Dorsolateral prefrontal cortex (tissue), 122 donors: ENCODE measurements at places on chromosomes 16 and 17.

DNA sequence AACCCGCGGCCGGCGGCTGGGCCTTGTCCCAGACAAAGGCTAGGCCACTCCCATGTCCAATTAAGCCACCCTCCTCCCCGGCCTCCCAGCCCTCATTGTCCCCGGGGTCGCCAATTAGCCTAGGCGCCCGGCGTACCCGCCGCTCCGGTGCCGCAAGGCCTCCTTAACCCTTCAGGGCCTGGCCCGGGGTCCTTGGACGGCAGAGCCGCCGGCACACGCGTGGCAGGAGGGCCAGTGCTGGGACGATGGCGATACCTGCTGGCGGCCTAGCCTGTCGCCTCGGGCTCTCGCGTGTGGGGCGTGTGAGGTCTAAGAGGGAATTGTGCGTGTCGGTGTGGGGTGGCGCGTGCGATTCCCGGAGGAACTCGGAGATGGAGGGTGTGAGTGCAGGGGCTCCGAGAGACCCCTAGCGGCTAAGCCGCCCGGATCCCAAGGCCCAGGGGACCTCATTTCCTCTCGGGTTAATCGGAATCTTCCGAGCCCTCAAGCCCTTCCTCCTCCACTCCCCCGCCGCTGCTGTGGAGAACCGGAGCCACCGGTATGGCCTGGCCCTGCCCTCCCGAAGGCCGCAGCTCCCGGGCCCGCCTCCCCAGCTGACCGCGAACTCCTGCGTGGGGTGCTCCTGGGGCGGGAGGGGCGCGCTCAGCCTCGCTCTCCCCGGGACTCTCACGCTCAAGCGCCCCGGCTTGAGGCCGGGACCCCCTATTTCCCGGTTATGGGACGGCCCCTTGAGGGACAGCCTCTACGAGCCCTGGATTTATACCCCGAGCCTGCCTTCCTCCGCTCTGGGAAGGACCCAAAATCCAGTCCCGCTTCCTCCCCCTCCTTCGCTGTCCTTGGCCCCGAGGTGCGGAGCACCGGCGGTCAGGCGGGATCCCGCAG lies 11.9 kb downstream of the TBX2 start:
- DNase-seq: peak; percentile 45

GRCh38 chr16:77669057-77669456 lies 53.3 kb upstream of the NUDT7 start:
- DNase-seq: no peak

GRCh38 chr16:53511084-53511402 lies 8.0 kb upstream of the AKTIP start:
- no peak for DNase-seq

DNA sequence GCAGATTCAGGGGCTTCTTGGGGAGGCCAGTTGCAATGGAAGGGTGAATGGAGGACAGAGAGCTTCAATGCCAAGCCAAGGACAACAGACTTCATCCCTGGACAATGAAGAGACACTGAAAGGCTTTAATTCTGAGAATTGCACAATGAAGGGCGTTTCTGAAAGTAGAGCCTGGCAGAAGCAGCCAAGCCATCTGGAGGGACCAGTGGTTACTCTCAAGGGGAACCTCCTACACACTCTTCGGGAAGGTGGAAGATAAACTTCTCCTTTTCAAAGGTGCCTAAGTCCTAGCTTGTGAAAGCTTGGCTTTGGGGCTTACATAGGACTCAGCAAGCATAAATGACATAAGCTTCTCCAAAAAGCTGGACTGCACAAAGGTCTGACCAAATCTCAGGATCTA lies 6.2 kb upstream of the CES1 start:
- DNase-seq: no peak

DNA sequence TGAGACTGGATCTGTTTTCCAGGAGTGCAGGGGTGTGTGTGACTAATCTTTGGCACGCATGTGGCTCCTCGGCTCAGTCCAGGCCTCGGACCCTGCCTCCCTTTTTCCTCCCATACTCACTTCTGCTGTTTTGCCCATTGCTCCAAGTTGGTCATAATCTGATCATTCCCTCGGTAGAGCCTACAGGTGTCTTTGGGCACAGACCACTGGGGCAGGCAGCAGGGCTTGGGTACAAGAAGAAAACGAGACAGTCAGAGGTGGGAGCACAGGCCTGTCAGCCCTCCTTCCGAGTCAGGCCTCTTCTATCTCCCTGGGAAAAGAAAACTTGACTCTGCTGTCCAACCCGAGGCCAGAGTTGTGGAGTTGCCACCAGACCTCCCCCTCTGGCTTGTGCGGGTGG lies 29.8 kb downstream of the DHX38 start:
- DNase-seq: no peak

DNA sequence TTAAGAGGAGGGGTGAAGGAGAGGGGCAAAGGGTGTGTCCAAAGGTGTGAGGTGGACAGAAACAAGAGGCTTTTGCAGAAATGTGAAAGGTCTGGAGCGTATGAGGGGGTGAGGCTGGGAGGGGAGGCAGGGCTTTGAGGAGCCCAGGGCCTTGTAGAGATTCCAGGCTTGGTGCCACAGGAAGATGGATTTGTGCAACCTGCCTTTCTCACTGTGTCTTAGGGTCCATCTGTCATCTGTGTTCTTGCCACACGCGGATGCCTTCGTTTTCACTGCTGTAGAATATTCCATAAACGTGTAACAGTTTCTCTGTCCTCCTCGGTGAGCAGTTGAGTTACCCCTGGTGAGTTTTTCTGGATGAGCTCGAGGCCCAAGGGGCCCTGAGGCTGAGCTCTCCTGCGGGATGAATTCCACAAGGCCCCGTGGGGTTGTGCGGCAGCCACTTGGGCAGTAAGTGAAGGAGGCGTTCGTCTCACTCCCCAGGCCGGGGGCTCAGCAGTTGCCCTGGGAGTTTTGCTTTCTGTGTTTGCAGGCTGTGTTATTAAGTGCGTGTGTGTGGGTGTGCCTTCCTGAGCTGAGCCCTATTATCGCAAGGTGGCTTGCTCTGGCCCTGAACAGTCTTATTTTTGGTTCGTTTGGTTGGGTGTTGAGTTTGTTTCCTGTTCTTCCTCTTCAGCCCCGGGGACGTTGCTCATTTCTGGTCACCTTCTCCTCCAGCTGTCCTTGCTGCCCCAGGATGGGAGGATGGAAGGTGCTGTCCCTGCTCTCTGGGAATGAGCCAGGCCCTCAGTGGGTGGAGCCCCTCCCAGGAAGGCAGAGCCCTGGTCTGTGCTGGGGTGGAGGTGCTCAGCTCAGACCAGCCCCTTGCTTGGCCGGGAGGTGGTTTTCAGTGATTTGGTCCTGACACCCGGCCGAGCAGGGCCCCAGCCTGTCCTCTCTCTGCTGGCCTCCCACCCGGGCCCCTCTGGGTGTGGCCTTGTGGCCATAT lies 28.4 kb downstream of the BAIAP2 start:
- no peak for DNase-seq

DNA sequence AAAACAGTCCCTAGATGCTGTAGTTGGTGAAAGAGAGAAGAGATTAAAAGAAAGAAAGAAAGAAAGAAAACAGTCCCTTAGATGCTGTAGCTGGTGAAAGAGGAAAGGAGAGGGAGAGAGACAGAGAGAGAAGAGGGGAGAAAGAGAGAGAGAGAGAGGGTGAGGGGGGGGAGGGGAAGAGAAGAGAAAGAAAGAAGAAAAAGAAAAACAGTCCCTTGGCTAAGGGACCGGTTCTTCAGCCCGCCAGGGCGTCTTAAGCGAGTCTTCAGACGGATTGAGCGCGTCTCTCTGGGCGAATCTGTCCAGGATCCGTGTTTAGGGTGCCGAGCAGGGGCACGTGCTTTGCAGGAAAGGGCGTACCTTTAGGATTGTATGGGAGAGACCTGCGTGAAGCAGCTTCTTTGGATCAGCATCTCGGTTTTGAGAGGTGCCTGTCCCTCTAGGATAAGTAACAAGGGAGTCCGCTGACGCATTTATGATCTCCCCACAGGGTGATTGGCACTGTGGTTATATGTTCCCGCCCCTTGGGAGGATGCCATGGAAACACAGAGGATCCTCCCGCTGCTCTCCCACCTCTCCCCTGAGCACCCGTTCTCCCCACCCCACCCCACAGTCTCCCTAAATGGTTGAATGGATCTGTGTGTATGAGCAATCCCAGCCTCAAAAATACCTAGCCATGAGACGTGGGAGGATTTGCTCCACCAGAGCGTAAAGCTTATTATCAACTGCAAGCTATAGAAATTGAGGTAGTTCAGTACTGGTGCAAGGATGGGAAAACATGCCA lies 16.7 kb downstream of the GNGT2 start:
- DNase-seq: peak; percentile 66

DNA sequence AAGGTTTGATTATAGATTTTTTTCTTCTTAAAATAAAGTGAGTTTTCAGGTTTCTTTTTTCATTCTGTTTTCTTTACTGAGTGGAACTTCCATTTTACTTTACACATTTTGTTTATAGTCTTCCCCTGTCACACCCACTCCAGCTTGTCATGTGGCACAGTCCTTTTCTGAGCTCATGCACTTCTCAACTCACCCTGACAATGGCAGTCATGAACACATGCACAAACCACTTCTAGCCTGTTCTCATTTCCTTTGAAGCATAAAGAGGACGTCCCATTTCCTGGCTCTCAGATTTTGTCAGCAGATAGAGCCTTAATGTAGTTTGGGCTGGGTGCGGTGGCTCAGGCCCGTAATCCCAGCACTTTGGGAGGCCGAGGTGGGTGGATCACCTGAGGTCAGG lies 168.0 kb downstream of the AHSP start:
- no peak for DNase-seq

DNA sequence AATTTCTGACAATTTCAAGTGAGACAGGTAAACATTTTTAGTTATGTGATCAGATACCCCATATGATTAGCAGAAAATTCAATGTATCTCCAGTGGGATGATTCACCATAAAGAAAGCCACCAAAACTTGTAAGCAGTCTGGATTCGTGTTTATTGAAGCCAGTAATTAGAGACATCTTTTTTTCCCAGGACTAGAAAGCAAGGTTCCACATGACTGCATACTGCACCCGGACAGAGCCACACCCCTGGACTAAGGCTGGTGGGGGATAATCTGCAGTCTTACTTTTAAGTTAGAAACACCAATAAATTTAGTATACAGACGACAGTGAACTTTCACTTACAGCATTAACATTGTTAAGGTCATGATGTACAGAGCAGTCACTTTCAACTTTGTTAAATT lies 24.2 kb upstream of the CMTM4 start:
- no peak for DNase-seq

DNA sequence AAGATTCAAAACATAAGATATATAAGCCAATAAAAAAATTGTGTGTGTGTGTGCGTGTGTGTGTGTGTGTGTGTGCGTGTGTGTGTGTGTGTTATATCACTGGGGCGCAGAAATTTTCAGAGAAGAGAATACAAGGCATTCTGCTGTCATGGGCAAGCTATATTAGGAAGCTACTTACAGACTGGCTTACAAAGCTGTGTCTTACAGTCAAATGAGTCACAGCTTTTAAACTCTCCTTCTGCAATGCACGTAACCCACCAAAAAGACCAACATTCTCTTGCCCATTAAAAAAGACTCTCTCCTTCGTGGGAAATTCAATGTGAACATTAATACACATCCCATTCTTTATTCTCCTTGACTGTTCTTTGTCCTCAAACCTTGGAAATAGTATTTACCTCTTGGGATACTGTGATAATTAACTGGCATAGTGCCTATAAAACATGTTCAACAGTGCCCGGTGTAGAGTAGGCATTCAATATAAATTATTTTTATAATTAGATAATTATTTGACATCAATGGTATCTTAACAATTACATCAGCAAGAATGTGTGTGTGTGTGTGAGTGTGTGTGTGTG lies 860.4 kb upstream of the SOX9 start:
- no peak for DNase-seq

DNA sequence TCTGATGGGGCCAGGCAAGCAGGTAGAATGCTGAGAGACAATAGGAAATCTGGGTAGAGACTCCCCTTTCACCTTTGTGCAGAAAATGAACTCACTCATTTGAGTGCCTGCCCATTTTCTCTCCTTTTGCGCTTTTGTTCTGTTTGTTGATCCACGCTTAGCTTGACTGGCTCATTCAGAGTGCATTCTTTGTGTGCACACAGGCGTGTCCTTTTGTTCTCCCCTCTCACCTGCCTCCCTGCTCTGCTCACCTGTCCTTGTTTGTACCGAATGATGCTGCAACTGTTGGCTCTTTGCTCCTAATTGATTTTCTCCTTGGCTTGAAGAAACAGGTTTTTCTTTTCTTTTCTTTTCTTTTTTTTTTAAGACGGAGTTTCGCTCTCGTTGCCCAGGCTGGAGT lies 15.8 kb downstream of the PGS1 start:
- no peak for DNase-seq

- DNase-seq: no peak
Measured at GRCh38 chr17:10702574-10702973, 5.2 kb downstream of the ADPRM start.

DNA sequence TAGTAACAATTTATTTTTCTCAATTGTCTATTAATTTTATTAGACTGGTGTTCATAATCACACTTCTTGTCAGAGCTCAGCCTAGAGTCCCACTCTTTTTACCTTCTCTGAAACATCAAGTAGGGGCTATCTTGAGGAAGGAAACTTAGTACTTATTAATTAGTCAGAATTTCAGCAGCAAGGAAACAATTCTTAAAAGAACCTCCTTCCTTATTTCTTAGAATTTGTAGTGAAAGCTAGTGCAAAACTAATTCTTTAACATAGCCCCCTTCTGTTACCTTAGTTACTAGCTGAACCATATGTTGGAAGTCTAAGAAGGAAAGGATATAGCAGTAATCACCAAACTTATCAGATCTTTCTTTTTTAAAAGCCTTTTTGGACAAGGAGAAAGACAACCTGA lies 35.2 kb downstream of the MAP2K4 start:
- no peak for DNase-seq

DNA sequence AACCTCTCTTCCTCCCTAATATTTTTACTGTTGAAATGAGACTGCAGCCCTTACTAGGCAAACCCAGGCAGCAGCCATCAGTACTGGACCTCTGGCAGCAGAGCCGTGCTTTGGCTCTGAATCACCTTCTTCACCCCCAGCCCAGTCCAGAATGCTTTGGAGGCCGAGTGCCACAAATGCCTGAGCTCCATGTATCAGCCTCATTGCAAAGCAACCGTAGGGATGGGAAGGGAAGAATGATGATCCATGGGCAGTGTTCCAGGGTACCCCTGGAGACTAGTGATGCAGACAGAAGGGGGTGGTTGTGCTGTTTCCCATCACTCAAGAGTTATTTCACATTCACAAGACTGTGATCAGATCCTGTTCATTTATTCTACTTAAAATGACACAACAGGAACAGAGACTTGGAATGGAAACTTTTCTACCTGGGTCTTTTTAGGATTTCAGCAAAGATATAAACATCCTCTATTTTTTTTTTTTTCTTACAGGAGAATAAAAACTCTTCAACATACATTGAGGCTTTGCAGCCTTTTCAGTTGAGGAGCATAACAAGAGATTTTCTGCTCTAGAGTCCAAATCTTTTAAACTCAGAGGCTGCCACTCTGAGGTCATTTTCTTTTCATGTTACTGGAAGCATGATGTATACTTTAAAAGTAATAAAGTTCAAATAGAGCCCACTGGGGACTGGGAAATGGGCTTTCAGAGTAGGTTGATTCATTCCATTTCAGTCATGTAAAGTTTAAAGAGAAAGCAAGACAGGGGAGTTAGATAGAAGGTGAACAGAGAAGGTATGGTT lies 138.3 kb downstream of the KCNJ2 start:
- no peak for DNase-seq
